ENCODE measurements at places on chromosomes 5 and 9. TPM values are rescaled to one million over a fixed set of nuclear protein-coding genes. Genes with fewer than 3 reads are reported as not detected.

The PCDHA5 gene
- total RNA-seq: 1.3 TPM

The TEK gene
- 1.0 TPM for total RNA-seq

The CCL21 gene
- total RNA-seq: not detected

The TMEM215 gene
- total RNA-seq: 0.57 TPM

DNA sequence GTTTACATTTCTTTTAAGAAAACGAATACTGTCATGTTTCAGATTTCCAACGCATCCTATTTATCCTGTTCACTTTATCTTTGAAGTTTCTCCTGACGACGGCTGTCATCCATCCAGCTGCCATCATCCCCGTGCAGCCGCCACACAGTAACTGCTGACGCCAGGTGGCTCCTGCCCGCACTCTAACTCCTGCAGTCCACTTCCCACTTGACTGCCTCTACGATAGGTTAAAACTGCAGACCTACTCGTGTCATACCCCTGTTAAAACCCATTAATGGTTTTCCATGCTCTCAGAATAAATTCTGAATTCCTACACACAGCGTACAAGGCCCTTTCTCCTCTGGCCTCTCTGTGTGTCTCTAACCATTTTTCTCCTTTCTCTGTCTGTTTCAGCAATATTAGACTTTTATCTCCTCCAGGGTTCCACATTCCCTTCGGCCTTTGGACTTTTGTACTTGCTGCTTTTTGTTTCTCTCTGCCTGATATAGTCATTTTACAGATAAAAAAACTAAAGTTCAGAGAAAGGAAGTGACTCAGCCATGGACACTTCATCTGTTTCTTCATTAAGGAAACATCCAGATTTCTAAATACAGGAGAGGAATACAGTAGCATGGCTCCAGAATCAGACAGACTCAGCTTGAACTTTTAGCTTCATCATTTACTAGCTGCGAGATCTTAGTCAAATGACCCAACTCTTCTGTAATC, 84.9 kb downstream of the ADAMTS12 start:
- DNase-seq: no peak

- no peak for DNase-seq
Measured at GRCh38 chr5:14136228-14136627, 6.9 kb upstream of the TRIO start.

- DNase-seq: no peak
Measured at GRCh38 chr5:6737043-6737941, 24.1 kb downstream of the TENT4A start.

- no peak for DNase-seq
Measured at GRCh38 chr9:126055381-126055985, 271.1 kb upstream of the MVB12B start.

GRCh38 chr9:33151007-33151557, 16.1 kb downstream of the B4GALT1 start:
- DNase-seq: no peak

- no peak for DNase-seq
Measured at GRCh38 chr9:97277953-97278352, 29.5 kb upstream of the CCDC180 start.

GRCh38 chr9:133526721-133527321, 2.1 kb upstream of the MYMK start:
- no peak for DNase-seq

- DNase-seq: no peak
Measured at GRCh38 chr5:172647352-172648012, 6.4 kb downstream of the NEURL1B start.

DNA sequence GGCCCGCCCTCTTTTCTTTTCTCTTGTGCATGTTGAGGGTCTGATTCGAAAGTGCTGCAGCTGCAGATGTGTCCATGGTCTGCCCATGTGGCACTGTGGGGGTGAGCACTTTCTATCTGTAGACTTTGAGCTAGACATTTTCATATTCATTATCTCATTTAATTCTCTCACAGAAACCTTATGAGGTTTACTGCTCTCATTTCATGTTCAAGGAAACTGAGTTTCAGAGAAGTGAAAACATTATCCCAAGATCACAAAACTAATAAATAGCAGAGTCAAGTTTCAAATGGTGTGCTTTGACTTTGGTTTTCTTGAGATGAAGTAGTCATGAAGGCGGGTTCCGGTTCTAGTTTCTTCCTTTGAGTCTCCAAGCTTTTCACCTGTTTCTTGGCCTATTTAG, 536.5 kb upstream of the ZNF462 start:
- no peak for DNase-seq

DNA sequence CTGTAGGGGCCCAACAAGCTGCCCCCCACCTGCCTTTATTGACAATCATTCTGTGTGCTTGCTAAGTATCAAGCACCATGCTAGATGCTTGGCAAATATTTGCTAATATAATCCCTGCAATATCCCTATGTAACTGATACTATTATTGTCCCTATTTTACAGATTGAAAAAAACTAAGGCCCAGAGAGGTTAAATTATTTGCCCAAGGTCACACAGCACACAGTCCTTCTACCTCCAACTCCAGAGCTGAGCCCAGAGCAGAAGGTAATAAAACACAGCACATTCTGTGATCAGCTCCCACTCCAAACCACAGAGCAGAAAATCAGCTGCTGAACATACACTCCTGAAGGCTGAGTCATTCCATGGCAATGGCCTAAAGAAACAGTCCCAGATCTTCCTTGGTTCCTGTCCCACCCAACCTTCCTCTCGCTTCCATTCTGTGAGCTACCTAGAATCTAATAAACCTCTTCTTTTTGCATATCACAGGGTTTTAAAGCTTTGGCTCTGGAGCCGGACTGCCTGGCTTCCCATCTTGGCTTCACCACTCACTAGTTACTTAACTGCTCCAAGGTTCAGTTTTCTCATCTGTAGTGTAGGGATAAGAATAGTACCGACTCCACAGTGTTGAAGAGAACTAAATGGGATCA, 66.7 kb upstream of the ADRA1B start:
- no peak for DNase-seq

DNA sequence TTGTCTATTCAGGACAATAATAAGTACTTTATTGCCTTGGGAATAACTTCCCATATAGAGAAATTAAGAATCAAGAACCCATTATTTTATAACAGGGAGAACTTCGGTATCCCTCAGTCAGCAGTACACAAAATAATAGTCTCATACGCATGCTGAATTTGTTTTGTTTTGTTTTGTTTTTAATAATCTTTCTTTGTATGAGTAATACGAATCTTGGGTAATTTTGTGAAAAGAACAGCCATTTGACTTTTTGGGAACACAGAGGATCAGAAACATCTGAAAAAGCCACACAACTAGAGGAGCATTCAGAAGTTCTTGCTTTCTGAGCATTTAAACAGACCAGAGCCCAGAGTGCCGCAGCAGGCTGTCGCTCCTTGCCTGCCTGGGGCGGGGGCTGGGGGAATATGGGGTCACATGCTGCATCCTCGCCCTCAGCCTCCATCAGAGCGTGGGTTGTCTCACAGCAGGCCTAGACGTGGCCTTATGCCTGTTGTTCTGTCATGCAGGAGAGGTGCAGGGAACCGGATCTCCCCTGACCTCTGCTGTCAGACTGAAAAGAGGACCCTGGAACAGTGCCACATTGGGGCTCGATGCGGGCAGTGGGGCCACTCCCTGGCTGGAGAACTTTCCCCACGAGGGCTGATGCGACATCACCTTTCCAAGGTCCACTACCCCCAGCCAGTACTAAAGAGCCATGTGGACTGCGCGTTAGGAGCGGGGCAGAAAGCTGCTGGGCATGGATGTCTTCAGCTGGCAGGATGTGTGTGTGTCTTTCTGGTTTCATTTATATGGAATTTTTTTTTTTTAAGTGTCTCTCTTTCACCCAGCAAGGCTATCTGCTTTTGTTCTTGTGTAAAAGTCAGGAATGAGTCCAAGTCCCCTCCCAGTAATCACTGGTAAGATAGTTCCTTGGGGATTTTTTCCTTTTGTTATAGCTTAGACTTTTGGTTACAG, 133.4 kb upstream of the OTULINL start:
- no peak for DNase-seq

DNA sequence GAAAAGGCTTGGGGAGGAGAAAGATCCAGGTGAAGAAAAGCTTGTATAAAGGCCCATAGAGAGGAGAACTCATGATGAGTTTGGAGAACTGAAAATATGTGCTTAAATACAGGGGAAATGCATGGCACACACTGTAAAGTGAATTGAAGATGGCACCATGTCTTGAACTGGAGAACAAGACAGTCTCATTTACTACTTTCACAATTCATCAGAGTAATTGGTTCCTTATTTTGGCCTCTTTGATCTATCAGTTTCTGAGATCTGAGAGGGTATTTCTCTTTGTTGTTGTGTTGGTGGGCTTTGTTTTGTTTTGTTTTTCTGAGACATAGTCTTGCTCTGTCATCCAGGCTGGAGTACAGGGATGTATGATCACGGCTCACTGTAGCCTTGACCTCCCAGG, 98.2 kb downstream of the CEMIP2 start:
- no peak for DNase-seq

DNA sequence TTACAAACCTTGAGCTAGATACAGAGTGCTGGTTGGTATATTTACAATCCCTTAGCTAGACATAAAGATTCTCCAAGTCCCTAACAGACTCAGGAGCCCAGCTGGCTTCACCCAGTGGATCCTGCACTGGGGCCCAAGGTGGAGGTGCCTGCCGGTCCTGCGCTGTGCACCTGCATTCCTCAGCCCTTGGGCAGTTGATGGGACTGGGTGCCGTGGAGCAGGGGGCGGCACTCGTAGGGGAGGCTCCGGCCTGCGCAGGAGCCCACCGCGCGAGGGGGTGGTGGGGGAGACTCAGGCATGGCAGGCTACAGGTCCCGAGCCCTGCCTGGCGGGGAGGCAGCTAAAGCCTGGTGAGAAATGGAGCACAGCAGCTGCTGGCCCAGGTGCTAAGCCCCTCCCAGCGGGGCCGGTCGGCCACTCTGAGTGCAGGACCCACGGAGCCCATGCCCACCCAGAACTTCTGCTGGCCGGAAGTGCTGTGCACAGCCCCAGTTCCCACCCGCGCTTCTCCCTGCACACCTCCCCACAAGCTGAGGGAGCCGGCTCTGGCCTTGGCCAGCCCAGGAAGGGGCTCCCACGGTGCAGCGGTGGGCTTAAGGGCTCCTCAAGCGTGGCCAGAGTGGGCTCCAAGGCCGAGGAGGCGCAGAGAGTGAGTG, 1464.7 kb downstream of the EFNA5 start:
- DNase-seq: no peak
